NCI-H1417 treated with DMSO at 0.1 percent for 48 hours (cell line): ENCODE measurements at places on chromosomes 6 and 20.

DNA sequence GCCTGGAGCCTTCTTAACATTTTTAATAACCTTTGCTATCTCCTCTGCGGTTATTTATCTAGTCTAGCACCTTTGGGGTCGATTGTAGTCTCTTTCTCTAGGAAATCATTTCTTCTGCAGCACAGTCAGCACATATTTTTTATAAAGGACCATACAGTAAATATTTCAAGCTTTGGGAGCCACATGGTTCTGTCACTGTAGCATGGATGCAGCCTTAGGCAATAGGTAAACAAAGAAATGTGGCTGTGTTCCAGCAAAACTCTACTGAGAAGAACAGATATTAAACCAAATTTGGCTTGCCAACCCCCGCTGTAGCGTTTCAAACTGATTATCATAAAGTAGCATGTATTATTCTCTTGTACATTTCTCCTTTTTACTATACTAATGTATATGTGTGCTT lies 95.7 kb downstream of the SLC23A2 start:
- DNase-seq, result no peak

GRCh38 chr20:43955062-43955749 lies 40.6 kb downstream of the TOX2 start:
- no peak for DNase-seq

- DNase-seq, result no peak
Observed at GRCh38 chr20:39643292-39643691, 681.1 kb downstream of the DHX35 start.

DNA sequence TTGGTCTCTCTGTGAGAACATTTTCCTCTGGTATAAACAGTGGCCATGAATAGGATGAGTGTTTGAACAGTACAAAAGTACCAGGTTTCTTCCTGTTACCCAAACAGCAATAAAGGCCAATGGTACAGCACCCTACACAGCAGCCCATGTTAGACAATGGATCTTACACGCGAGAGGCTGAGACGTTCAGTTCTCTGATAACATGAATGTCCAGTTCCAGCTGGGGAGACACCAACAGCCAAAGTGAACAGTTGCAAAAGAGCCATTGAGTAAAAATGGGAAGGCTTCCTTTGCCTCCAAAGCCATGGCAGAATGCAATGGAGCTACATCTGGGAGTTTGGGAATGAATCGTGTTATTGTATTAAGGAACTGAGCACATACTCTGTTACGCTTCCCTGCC lies 246.8 kb upstream of the SGK1 start:
- peak; percentile 3 for DNase-seq

GRCh38 chr6:111918825-111919224 lies 45.6 kb upstream of the FYN start:
- no peak for DNase-seq

DNA sequence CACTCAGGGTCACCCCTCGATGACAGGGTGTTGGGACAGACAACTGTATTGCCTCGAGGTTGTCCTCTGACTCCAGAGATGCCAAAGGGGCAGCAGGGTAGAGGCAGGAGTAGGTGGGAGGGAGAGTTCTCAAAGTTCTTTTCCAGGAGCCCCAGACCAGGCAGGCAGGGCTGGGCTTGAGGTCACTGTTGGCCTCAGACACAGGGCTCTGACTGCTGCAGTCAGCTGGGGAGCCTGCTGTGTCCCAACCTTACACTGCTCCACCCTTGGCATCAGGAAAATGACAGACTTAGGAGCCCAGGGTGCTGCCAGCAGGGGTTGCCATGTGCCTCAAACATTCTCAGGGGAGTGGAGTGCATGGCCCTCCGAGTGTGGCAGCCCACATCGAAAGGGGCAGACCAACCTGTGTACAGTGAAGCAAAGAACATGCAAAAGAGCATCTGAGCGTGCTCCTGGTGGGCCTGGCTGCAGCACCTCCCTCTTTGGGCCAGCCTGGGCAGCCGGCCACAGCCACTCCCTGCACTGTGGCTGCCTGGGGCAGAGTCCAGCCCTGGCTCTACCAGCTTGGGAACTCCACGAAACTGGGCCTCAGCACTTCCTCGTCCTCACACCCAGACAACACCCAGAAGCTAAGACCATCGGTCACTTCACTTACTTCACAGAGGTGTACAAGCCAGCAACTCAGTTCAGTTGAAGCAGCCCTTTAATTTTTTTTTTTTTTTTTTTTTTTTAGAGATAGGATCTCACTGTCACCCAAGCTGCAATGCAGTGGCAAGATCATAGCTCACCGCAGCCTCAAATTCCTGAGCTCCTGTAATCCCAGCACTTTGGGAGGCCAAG lies 24.0 kb downstream of the C6orf132 start:
- no peak for DNase-seq

GRCh38 chr6:88290411-88290810 lies 124.3 kb upstream of the CNR1 start:
- no peak for DNase-seq

- DNase-seq, result peak; percentile 74
Observed at GRCh38 chr20:9068841-9069663, at the start of gene PLCB4. TSS of gene PLCB4 (plus strand) at chr20:9069087. CDS start at chr20:9307815, 238,728 bp downstream.

DNA sequence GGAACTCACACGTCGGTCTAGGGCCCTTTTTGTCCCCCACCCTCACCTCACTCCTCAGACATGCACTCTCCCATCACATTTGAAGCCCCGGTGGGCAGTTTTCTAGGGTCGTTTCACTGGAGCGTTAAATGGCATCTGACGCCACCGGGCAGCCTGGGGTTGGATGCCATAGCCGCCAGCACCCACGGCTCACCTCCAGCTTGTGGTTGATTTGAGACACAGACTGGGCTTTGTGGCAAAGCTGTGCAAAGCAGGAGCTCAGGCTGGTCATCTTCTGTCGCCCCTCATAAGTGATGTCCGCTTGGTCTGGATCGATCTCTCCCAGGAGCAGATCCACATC lies 530 bp downstream of the GOPC start:
- DNase-seq, result no peak

DNA sequence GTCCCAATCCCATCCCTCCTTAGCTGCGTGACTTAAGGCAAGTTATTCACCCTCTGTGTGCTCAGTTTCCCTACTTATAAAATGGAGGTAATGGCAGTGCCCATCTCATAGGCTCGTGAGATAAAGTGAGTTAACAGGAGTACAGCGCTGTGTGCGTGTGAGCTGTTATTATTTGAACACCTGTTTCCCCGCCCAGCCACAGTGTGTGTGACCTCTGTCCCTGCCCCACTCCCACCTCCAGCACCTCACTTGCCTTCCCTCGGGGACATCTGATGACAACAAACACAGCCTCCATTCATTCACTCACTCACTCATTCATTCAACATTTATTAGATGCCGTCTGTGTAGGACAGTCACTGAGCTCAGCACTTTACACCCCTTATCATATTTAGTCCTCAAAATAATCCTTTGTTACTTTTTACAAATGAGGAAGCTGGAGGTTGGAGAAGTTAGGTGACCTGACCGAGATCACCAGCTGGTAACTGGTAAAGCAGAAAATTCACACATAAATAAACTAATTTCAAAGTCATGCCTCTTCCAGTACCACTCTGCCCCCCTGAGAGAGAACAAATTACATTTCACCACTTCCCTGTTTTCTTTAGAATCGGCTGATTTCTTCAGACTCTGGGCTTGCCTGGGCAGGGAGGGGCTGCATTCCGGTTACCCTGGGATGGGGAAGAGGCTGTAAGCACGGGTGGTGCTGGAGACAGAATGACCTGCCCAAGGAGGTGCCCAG lies 58.6 kb downstream of the CPNE5 start:
- no peak for DNase-seq

DNA sequence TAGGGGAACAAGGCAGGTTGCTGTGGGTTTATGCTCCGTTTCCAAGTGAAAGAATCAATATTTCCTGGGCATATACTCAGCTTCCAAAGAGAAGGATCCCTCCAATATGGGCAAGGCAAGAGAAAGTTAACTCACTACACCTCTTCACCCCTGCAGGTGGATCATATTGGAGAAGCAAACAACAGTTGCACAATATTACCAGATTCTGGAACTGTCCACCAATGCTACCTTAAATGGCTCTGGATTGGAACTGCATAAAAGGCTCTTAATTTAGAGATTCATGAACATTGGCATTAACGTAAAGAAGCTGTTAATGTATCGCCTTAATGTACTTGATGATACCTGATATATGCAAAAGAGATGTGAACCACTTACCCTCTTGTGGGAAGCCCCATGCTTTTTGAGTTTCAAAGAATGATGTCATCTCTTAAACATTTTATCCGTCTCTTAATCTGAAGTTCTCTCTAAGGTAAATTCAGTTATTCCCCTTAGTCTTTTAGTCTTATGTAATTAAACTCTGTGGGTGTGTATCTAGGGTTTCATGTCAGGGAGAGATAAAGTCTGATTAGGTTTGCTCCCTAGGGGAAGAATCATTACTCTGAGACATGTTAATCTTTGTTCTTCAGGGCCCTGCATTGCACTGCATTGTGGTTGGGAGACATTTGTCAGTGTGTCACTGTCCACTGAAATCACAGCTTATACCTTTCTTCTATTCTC lies 99.5 kb downstream of the PHACTR1 start:
- DNase-seq, result no peak
